ENCODE measurements at places on chromosomes 2 and 18.

DNA sequence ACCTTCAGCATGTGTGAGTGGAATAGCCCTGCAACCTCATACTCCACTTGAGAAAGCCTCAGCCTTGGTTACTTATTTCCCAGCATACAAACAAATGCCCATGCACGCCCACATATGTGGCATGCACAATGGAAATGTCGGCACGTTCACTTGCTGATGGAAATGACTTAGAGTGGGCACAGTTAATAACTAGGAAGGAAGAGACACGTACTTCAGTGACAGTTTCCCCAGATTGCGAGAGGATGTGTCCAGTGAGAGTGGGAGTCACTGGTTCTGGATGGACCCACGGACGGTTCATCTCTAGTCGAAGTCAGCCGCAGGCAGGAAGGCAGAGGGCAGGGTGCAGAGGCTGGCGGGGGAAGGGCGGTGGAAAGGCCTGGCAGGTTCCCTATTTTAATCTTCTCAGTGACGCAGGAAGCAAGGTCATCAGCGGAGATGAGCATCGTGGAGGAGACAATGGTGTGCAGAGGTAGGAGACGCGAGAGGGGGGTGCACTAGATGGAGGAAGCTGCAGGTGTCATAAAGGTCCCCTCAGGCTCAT lies 350.7 kb upstream of the MYT1L start:
- no peak for DNase-seq

DNA sequence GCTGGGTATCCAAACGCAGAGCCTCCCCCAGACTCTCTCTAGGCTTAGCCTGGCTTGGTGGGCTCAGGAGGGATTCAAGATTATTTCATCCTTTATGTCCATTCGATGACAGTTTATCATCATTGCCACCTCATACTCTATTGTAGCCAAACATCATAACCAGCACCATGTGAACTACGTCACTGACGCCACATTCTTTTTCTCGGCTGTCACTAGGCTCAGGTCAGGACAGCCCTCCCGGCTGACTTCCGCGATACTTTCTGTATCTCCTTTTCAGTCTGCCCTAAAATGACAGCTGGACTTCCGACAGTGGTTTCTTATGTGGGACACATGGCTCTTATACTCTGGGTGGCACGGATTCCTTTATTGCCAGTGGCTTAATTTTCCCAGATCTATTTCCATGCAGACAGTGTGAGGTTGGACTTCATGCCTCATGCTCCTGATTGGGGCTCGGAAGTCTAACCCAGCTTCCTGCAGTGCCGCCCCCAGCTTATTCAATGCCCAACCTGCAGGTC lies 39.8 kb upstream of the SMIM21 start:
- DNase-seq = no peak

DNA sequence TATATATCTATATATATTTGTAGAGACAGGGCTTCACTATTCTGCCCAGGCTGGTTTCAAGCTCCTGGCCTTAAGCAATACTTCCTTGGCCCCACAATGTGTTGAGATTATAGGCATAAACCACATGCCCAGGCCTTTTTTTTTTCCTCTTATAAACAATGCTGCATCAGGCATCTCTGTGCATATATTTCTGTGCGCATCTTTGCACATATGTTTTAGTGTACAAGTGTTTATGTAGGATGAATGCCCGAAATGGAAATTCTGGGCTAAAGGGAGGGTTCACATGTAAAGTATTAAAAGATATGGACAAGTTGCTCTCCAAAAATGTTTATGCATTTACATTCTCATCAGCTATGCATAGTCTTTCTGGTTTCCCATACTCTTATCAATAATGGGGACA lies 183.2 kb upstream of the SPRED2 start:
- DNase-seq = no peak

DNA sequence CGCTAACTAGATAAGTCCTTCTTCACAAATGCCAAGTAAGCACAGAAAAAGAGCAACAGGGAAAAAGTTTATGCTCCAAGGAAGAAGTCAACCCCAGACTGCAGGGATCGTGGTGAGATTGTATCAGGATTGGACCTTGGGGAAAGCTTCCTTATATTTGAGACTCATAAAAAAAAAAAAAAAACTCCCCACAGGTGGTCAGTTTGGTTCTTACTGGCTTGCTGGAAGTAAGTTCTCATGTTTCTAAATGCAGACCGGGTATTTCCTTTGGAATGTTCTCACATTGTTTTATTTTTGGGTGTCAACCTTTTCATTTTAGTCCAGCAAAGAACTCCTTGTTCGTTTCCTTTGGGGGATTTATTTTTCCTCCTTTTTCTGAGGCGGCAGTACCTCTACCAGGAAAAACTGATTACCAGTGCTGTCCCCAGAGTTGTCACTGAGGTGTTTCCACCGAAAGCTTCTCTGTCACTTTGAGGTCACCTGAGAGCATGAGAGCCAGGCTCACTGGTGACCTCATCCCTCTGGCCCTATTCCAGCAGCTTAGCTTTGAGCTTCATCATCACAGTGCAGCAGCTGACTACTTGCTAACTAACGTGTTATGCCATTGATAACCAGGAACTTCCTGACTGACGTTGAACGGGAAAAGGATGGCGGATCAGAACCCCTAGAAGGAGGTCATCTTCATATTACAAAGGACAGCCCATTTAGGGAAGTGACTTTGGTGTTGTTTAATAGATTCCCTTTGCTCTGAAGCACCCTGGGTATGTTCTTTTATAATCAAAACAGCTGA lies 16.8 kb upstream of the ATP8B1 start:
- DNase-seq = peak; percentile 77

GRCh38 chr2:145687442-145688134 lies 1167.7 kb upstream of the ZEB2 start:
- no peak for DNase-seq

- no peak for DNase-seq
Measured at GRCh38 chr2:200258881-200259576, 47.5 kb upstream of the SPATS2L start.

GRCh38 chr18:25497151-25497794 lies 145.3 kb upstream of the ZNF521 start:
- no peak for DNase-seq

- no peak for DNase-seq
Measured at GRCh38 chr18:58547864-58548263, 81.0 kb downstream of the ALPK2 start.

DNA sequence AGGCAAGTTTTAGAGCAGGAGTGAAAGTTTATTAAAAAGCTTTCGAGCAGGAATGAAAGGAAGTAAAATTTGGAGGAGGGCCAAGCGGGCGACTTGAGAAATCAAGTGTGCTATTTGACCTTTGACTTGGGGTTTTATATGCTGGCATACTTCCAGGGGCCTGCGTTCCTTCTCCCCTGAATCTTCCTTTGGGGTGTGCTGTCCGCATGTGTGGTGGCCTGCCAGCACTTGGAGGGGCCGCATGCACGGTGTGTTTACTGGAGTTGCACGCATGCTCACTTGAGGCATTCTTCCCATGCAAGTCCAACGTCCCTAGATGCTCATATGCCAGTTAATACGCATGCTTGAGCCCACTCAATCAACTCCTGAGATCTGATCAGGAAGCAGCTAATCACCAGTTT lies 78.3 kb upstream of the MAP4K4 start:
- DNase-seq = no peak

DNA sequence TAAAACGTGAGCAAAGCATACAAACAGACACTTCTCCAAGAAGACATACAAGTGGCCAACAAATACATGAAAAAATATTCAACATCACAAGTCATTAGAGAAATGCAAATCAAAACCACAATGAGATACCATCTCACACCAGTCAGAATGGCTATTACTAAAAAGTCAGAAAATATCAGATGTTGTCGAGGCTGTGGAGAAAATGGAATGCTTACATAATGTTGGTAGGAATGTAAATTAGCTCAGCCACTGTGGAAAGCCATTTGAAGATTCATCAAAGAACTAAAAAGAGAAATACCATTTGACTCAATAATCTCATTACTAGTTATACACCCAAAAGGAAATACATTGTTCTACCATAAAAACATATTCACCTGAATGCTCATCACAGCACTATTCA lies 825.7 kb downstream of the SUCLG1 start:
- no peak for DNase-seq

DNA sequence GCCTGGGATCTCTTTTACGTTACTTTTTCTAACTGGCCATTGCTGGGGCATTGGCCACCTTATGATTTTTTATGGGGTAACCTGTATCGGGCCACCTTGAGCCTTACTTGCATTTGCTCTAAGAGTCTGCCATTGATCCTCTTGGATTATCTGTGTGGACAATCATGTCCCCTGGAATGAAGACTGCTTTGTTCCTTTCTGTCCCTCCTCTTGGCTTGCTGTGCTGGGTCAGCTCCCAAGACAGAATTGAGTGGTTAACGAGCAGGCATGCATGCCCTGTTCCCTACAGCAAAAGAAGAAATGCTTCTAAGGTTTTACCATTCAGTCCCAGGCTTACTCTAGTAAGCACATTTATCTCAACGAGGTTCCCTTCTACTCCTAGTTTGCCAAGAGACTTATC lies 46.3 kb downstream of the MAL start:
- no peak for DNase-seq

DNA sequence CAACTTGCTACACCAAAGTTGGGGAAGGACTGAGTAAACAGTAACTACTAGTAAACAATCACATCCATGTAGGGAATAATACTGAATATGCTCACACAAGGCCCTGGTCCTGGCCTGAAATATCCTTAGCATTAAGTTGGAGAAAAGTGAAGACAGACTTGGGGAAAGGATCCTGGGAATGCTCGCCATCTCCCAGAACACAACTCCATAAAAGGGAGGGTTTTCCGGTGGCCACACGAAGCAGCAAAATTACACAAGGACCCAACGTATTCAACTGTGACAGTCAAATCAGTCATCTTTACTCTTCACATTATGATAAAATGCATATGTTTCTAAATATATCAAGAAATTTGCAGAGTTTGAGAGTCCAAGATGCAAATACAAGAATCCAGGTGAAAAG lies 7.3 kb downstream of the NEMP2 start:
- DNase-seq = no peak

- no peak for DNase-seq
Measured at GRCh38 chr2:80395251-80395650, 90.7 kb upstream of the LRRTM1 start.

- DNase-seq = no peak
Measured at GRCh38 chr2:204776781-204777559, 231.7 kb downstream of the PARD3B start.

DNA sequence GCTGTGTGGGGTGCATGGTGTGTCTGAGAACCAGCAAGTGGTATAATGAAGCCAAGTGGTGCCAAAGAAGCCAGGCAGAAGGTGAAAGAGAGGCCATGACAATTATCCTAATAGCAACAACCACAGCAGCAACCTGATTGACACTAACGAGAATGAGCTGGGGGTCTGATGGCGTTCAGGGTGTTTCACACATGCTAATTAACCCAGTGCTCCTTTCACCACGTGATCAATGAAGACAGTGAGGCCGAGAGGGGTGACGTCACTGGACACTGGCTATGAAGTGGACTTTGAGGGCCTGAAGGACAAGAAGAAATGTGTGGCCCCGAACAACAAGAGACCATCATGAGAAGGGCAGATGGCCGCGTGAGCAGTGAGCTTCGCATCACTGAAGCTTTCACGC lies 364.4 kb upstream of the ID2 start:
- no peak for DNase-seq

DNA sequence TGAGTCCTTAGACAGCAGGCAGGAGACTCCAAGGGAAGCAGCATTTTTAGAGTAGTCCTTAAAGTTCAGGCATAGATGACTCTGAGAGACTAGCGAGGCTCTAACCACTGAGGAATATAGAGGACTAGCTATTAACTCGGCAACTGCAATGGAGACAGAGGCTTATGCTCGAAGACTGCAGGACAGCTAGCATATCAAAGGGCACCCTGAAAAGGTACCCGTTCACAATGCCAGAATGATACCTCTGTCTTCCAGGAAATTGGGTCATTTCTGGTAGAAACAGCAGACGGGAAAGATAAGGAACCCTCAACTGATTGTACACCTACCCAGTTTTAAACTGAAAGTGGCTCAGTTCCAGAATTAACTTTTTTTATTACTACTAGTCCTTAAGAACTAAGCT lies 1204.0 kb upstream of the ZEB2 start:
- DNase-seq = no peak

DNA sequence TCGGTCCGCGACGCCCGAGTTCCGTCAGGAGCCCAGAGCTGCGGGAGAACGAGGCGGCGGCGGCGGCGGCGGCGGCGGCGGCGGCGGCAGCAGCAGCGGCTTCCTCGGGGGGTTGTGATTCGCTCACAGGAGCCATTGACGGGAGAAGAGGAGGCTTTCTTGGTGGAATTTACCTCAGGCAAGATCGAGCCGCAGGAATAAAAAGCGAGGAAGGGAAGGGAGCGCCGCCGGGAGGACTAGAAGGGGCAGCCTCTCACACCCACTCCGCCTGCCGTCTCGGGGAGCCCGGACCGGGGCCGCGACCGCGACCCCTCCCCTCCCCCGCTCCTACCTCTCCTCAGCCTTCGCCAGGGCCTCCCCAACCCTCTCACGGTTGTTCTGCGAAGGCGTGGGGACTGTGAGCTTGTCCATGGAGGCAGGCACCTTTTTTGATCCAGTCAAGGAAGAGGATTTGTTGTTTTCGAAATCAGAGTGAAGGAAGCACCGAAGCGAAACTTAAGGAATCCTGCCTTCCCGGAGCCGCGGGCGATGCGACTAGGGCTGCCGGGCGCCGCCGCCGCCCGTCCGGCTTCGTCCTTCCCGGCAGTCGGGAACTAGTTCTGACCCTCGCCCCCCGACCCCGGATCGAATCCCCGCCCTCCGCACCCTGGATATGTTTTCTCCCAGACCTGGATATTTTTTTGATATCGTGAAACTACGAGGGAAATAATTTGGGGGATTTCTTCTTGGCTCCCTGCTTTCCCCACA lies 506 bp downstream of the BMPR2 start:
- DNase-seq = peak; percentile 63

GRCh38 chr18:74928194-74928968 lies 280.6 kb downstream of the PTGR3 start:
- DNase-seq = no peak

- DNase-seq = no peak
Measured at GRCh38 chr18:51890762-51891161, 449.2 kb upstream of the DCC start.

DNA sequence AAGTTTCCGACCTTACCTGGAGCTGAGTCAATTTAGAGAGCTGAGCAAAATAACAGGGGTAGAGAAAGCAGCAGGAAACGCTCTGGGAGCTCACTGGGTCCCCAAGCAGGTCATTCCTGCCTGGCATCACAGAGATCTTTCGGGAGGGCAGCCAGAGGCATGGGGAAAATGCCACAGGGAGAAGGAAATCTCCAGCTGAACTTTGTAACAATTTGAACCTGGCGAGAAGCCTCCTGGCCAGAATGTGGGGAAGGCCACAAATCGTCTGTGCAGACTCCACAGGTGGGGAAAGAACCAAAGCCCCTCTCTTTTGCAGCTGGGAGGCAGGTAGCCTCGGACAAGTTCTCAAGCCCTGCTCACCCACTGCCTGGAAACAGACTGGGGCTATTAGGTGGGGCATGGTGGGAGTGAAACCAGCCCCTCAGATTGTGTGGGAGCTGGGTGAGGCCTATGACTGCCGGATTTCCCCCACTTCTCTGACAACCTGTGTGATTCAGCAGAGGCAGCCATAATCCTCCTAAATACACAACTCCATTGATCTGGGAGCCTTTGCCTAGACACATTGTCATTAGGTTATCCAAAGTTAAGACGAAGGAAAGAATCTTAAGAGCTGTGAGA lies 53.9 kb downstream of the INO80D start:
- DNase-seq = peak; percentile 80

GRCh38 chr2:2041256-2041824 lies 289.7 kb downstream of the MYT1L start:
- DNase-seq = no peak

GRCh38 chr2:134594399-134594798 lies 124.4 kb downstream of the TMEM163 start:
- DNase-seq = no peak

- DNase-seq = no peak
Measured at GRCh38 chr18:12093520-12094257, at the start of gene ANKRD62. Gene ANKRD62 (plus strand): TSS chr18:12093843. CDS start chr18:12094018, 175 bp downstream.

Measured in left lobe of liver (tissue), 2 donors.